ENCODE measurements at places on chromosomes 16 and 17.
A peak's percentile ranks its signal among the peaks of the same experiment; 100 is the strongest.

DNA sequence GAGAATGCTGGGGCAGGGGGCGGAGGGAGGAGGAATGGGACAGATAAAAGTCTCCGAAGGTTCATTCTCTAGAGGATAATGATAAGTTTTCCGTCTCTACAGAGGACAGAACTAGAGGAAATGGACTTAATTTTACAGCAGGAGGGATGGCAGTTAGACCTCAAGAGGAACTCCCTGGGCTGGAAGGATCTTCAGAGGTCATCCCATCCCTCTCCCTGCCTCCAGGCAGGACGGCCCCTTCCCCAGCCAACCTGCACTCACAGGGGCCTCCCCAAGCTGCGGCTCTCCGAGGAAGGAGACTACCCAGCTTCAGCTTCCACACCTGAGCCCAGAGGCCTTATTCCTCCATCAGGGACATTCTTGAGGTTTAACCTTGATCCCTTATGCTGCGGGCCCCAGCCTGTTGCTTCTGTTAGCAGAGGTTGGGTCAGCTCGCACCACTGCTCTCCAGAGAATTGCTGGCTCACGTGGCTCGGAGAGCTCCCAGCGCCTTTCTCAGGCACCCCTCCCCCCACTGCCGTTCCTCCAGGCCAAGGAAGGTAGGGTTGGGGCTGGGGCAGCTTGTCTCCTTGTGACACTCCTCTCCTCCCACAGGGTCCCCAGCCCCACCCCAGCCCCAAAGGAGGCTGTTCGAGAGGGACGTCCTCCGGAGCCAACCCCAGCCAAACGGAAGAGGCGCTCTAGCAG, 8.5 kb downstream of the ELOB start:
- no peak for DNase-seq

- peak; percentile 36 for DNase-seq
These were observed 149.5 kb downstream of the TRIM37 start for GRCh38 chr17:58956997-58957724.

DNA sequence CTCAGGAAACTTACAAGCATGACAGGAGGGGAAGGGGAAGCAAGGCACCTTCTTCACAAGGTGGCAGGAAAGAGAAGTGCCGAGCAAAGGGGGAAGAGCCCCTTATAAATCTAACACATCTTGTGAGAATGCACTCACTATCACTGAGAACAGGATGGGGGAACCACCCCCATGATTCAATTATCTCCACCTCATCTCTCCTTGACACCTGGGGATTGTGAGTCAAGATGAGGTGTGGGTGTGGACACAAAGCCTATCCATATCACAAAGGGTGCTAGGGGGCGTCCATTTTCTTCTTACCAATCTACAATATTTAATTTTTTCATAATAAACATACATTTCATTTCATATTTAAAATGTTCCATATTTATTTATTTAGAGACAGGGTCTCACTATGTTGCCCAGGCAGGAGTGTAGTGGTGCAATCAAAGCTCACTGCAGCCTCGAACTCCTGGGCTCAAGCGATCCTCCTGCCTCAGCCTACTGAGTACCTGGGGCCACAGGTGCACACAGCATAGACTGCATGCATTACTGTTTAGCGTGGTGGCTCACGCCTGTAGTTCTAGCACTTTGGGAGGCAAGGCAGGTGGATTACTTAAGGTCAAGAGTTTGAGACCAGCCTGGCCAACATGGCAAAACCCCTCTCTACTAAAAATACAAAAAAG, 26.5 kb upstream of the FAAP100 start:
- no peak for DNase-seq

DNA sequence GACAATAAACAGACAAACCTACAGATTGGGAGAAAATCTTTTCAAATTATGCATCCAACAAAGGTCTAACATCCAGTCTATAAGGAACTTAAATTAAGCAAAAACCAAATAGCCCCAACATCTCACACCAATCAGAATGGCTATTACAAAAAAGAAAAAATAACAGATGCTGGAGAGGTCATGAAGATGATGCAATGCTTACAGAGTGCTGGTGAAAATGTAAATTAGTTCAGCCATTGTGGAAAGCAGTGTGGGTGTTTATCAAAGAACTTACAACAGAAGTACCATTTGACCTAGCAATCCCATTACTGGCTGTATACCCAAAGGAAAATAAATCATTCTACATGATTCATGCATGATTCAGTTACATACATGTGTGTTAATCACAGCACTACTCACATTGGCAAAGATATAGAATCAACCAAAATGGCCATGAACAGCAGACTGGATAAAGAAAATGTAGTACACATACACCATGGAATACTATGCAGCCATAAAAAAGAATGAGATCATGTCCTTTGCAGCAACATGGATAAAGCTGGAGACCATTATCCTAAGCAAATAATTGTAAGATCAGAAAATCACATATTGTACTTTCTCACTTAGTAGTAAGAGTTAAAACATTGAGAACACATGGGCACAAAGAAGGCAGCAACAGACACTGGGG, 223.9 kb upstream of the WSB1 start:
- DNase-seq, result no peak

DNA sequence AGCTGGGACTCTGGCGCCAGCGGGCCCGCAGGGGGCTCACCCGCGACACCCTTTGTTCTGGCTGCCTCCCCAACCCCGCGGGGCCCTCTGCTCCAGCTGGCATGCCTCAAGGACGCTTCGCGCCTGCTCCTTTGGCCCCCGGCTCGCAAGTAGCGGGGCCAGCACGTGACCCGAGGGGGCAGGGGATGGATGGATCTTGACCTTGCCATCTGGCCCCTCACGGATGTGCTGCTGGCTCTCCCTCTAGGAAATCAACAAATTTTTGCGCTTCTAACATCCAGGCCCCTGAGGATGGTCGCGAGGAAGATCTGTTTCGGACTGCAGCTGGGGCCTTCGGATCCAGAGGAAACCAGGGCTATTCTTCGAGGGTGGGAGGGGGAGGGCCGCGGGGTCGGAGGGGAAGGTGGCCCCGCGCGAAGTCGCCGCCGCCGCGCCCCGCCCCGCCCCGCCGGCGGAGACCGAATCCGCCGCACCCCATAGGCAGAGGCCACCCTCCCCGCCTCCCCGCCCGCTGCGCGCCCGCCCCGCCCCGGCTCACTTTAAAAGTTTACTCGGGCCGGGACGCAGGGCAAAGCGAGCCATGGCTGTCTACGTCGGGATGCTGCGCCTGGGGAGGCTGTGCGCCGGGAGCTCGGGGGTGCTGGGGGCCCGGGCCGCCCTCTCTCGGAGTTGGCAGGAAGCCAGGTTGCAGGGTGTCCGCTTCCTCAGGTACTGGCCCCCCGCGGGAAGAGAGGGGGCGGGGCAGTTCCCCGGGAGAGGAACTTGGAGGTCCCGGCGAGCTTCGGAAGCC, at the start of gene ACSF2:
Gene ACSF2 (plus strand): TSS at position 537 of the 790 bp plus-strand sequence. CDS start 44 bp downstream, at position 581.
- DNase-seq, result peak; percentile 59

DNA sequence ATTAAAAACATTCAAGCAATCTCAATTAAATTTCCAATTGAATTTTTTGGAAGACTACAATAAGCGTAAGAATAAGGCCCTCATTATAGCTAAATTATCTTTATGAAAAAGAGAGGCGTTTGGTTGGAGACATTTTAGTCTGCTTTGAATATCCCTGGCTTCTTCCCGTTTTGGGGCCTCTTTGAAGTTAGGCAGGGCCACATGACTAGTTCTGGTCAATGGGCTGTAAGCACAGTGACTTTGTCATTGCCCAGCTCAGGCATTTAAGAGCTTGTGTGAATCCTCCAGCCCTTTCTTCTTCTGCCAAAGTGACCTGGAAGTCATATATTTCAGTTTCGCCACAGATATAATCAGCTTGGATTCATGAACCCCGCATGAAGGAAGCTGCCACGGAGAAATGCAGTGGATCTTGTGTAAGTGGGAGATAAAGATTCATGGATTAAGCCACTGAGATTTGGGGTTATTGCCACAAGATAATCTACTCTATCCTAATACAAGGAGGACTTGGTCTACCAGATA, 21.7 kb upstream of the UBTF start:
- DNase-seq, result no peak

DNA sequence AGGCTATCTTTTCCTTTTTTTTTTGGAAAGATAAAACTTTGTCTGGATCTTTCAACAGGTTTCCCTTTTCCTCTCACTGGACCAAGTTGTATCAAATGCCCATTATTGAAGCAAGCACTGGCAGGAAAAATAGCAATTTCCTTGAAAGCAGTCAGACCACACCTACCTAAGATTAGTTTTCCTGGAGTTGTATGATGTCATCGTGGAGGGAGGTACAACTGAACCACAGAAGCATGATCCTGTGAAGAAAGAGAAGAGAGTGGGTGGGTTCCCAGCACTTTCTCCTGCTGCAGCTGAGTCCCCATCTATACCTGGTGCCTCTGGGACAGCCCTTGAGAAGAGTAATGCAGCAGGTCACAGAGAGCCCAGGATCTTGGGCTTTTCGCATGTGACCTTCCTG, 63.6 kb upstream of the ERCC4 start:
- peak; percentile 25 for DNase-seq

GRCh38 chr16:15576960-15577958, 65.7 kb downstream of the MARF1 start:
- DNase-seq, result no peak

DNA sequence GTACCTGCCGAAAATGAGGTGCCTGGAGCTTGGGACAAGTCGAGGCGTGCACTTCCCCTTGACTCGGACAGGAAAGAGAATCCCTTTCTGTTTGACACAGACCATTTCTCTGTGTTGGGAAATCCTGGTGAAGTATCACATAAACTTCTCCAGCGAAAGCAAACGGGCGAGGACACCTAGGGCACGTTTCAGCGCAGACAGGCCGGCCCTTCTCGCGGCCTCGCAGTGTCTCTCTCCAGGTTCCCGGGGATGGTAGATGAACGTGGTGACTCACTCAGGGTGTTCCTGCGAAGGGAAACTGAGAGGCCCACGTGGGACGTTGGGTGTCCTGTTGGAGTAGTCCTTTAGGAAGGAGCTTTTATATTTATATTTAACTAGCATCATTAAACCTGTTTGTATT, 36.3 kb upstream of the ZNF750 start:
- peak; percentile 65 for DNase-seq

DNA sequence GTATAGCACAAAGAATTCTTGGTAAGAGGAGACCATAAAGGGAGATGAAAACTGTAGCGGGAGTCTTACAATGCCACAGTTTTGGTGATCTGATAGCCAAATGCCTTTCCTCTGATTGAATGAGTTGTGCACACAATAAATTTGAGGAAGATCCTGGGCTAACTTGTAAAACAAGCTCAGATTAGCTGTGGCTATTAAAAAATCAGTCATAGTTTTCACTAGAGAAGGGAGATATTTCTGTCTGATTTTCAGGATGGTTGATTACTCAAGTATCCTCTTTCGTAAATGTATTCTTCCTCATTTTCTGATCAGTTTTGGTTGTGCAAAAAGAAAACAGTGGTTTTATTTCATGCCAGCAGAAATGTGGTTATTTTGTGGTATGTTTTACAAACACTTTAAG, 9.1 kb upstream of the METTL9 start:
- no peak for DNase-seq

DNA sequence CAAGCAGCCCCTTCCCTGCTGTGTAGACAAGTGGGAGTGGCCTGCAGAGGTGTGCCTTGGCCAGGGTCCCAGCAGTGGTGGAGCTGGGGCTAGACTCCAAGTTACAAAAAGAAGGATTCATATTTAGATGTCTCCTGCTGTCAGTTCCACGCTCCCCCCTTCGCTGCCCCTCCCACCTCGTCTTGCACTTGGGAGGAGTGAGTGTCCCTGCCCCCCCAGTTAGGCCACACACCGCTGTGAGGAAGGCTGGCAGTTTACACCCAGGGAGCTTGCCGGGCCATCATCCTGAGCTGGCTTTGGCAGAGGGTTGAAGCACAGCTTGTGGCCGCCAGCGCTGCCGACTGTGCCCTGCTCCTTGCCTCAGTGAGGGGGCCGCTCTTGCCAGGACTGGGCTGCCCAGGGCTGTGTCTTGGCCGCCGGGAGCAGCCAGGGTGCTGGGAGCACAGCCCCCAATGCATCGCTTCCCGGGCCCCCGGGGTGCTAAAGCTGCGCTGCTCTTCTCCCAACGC, 44.3 kb downstream of the ELAC2 start:
- DNase-seq, result peak; percentile 28

DNA sequence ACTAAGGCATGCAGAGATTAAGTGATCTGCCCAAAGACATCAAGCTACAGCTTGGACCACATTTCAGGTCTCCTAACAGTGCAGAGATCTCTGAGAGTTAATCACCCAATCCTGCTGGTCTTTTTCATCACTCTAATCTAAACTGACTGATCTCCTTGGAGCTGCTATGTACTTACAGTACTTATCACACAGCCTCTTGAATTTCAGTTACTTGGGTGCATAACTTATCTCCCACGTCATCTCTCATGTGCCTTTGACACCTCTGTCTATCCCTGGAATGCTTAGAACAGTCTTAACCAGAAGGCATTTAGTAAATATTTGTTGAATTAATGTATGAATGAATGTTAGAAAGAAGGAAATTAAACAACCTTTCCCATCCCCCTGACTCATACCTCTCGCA, 139.0 kb downstream of the SNX11 start:
- DNase-seq, result no peak

DNA sequence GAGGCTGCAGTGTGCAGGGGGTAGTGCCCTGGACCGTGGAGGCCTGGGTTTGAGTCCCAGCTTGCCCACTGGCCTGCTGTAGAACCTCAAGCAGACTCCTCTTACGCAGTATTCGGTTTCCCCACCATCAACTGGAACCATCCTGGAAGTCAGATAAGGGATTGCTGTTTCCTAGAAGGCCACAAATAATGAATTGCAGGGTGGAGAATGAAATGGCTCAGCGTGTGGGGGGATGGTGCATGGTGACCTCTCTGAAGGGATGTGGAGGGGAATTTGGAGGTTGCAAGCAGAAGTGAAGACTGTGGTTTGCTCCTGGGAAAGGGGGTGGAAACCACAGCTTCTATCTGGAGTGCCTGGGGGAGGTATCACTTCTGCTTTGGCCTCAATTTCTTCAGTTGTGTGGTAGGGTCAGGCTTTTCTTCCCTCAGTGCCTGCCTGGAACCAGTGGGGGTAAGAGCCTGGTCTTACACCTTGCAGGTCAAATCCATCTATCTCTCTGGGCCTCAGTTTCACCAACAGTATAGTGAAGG, 1.7 kb downstream of the ADGRG5 start:
- no peak for DNase-seq

GRCh38 chr17:6257336-6257735, 177.6 kb downstream of the AIPL1 start:
- peak; percentile 53 for DNase-seq

- DNase-seq, result peak; percentile 27
These were observed 15.2 kb downstream of the CNGB1 start for GRCh38 chr16:57955572-57956188.

GRCh38 chr16:89848974-89849373, 20.7 kb downstream of the SPIRE2 start:
- no peak for DNase-seq

GRCh38 chr16:85615014-85615851, 2.1 kb downstream of the GSE1 start:
- peak; percentile 67 for DNase-seq

- DNase-seq, result no peak
These were observed 23.2 kb downstream of the ZNF213 start for GRCh38 chr16:3158026-3158509.

DNA sequence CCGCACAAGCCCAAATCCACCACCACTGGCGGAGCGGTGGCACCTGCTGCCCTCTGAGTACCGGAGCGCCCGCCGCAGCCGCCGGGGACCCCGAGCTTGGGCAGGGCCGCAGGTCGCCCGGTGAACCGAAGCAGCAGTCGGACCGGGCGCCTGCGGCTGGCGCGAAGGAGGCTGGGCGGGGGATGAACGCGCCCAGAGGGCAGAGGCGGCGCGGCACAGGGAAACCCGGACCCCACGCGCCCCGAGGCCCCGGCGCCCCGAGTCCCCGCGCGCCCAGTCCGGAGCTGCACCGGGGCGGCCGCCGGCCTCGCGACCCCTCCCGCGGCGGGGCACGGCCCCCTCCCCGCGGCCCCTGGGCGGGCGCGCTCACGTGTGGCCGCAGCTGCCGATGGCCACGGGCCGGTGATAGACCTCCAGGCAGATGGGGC, 393 bp downstream of the RNF166 start:
- DNase-seq, result no peak

Data from Daoy (cell line).